ENCODE measurements at places on chromosomes 1 and 21.

- no peak for DNase-seq
Observed at GRCh38 chr1:85048296-85049064, at the start of gene MCOLN3. TSS of gene MCOLN3 (minus strand) at chr1:85048500. CDS start at chr1:85045360, 3,140 bp downstream.

GRCh38 chr1:13764588-13765332 is 64.8 kb downstream of the PRDM2 start:
- DNase-seq: no peak

DNA sequence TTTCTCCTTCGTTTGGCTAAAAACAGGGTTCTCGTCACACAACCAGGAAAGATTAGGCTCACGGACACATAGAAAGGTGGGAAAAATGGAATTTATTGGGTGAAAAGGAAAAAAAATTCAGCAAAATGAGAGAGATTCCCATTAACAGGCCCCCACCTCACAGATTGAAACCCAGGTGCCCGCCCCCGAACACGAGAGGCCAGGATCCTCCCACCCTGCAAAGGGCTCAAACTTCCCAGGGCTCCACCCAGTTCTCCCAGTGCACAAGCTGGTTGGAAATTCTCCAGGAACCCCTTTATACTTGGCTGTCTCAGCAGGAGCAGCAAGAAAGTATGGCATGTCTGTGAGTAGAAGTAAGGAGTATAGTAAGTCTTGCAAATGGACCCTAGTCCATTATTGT is 499.7 kb downstream of the RWDD3 start:
- DNase-seq: no peak

DNA sequence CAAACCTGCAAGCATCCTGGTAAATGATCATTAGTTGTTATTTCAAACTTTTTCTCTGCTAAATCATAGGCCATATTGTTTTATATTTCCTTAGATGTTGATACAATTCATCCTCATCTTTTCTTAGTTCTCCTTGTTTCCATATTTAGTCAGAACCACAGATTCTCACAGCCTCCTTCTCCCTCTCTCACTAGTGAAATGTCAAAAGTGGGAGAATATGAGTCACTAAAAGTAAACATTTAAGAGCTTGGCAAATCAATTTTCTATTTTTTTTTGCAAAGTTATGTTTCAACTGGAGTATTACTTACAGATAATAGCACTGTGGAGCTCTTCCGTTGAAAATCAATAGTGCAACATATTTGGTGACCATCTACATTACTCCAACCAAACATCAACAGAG is 308.8 kb downstream of the COL11A1 start:
- DNase-seq: no peak

GRCh38 chr1:23044035-23044434 is 24.8 kb downstream of the KDM1A start:
- DNase-seq: no peak

DNA sequence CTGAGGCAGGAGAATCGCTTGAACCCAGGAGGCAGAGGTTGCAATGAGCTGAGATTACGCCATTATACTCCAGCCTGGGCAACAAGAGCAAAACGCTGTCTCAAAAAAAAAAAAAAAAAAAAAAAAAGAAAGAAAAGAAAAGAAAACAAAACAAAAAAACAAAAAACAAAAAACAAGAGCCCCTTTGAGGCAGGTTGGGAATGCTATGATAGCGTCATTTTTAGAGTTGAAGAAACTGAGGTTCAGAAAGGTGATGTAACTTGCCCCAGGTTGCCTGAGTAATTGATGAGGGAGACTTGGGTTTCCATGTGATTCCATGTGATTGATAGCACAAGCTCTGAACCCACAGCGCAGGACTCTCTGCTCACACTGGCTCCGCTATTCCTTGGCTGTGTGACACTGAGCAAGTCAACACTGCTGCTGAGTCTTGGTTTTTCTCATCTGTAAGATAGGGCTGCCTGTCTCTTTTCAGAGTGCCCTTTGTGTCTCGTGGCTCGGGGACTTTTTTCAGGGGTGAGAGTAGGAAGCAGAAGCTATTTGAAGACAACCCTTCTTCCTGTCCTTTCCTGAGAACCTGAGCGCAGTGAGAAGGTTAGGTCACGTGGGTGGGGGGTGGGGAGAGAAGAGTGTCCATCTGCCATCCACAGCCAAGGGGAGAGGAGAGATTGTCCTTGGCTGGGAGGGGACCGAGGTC is 2.5 kb downstream of the CNR2 start:
- no peak for DNase-seq
